ENCODE measurements at places on chromosomes 2 and 18.

GRCh38 chr18:57445488-57446319, 10.5 kb downstream of the ONECUT2 start:
- H3K27ac ChIP-seq: no peak overlapping the region
- peaks cover 78% of the 10 kb centered on the region for H3K27me3 ChIP-seq
- peaks cover 12% of the 10 kb centered on the region for H3K4me1 ChIP-seq
- no peak for DNase-seq
- no peak overlapping the region for H3K4me3 ChIP-seq
- no peaks in the 10 kb centered on the region for H3K36me3 ChIP-seq

GRCh38 chr2:64021578-64021977, 2.4 kb upstream of the VPS54 start:
- no peaks in the 10 kb centered on the region for H3K36me3 ChIP-seq
- peaks cover 57% of the 10 kb centered on the region for H3K4me1 ChIP-seq
- H3K27me3 ChIP-seq: no peaks in the 10 kb centered on the region
- no peak for DNase-seq
- H3K4me3 ChIP-seq: no peak overlapping the region

GRCh38 chr2:2896643-2897042, 481.0 kb downstream of the EIPR1 start:
- no peaks in the 10 kb centered on the region for H3K36me3 ChIP-seq
- H3K4me1 ChIP-seq: no peaks in the 10 kb centered on the region

- no peaks in the 10 kb centered on the region for H3K27me3 ChIP-seq
- H3K4me3 ChIP-seq: no peak overlapping the region
Observed at GRCh38 chr2:118374974-118375755, 286.9 kb downstream of the INSIG2 start.

- no peak overlapping the region for H3K4me3 ChIP-seq
- H3K4me1 ChIP-seq: no peaks in the 10 kb centered on the region
- H3K27me3 ChIP-seq: no peaks in the 10 kb centered on the region
- H3K27ac ChIP-seq: no peak overlapping the region
- no peak for DNase-seq
Observed at GRCh38 chr18:44556296-44556695, 124.4 kb upstream of the SETBP1 start.

GRCh38 chr2:197122821-197123220, 187.8 kb downstream of the ANKRD44 start:
- no peak for DNase-seq
- no peaks in the 10 kb centered on the region for H3K27me3 ChIP-seq
- no peaks in the 10 kb centered on the region for H3K4me1 ChIP-seq
- H3K27ac ChIP-seq: no peak overlapping the region
- H3K4me3 ChIP-seq: no peak overlapping the region
- H3K36me3 ChIP-seq: no peaks in the 10 kb centered on the region

GRCh38 chr2:190578158-190579057, 43.9 kb upstream of the NEMP2 start:
- H3K4me1 ChIP-seq: peaks cover 23% of the 10 kb centered on the region
- peak overlapping the region; percentile 85 for H3K27ac ChIP-seq
- peak; percentile 75 for DNase-seq
- no peaks in the 10 kb centered on the region for H3K27me3 ChIP-seq
- H3K4me3 ChIP-seq: no peak overlapping the region
- H3K36me3 ChIP-seq: no peaks in the 10 kb centered on the region

- no peak for DNase-seq
- H3K27ac ChIP-seq: peak overlapping the region; percentile 37
- H3K36me3 ChIP-seq: no peaks in the 10 kb centered on the region
- no peaks in the 10 kb centered on the region for H3K27me3 ChIP-seq
- peaks cover 4% of the 10 kb centered on the region for H3K4me1 ChIP-seq
Observed at GRCh38 chr2:43050866-43051265, 175.5 kb downstream of the ZFP36L2 start.

GRCh38 chr18:47677952-47678351, 252.5 kb downstream of the SMAD2 start:
- H3K4me1 ChIP-seq: no peaks in the 10 kb centered on the region
- no peaks in the 10 kb centered on the region for H3K36me3 ChIP-seq
- no peaks in the 10 kb centered on the region for H3K27me3 ChIP-seq
- H3K4me3 ChIP-seq: no peak overlapping the region
- H3K27ac ChIP-seq: no peak overlapping the region

- DNase-seq: no peak
- H3K27me3 ChIP-seq: no peaks in the 10 kb centered on the region
- H3K4me1 ChIP-seq: peaks cover 4% of the 10 kb centered on the region
- no peak overlapping the region for H3K4me3 ChIP-seq
- no peak overlapping the region for H3K27ac ChIP-seq
Observed at GRCh38 chr2:207483477-207483876, 46.3 kb upstream of the CREB1 start.

DNA sequence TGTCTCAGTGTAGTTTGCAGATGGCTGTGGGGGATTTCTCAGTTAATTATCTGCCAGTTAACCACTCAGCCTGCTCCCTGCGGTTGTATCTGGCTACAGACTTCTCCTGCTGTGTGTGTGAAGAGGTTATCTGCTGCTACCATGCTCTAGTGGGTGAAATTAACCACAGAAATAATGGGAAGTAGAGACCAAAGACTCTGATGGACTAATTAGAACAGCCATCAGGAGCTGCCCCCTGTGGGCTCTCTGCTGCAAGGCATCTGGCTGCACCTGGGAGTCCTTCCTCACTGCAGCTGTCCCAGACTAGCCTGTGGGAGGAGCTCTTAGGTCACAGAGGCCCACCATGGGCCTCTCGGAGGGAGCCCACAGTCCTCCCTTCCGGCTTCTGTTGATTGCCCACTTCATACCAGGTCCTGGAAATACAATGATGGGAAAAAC, 66.6 kb downstream of the CTIF start:
- H3K4me3 ChIP-seq: no peak overlapping the region
- no peak for DNase-seq
- H3K36me3 ChIP-seq: no peaks in the 10 kb centered on the region
- H3K27ac ChIP-seq: no peak overlapping the region
- H3K27me3 ChIP-seq: no peaks in the 10 kb centered on the region

GRCh38 chr2:60544954-60545560, 8.4 kb downstream of the BCL11A start:
- DNase-seq: no peak
- H3K36me3 ChIP-seq: no peaks in the 10 kb centered on the region
- no peak overlapping the region for H3K4me3 ChIP-seq
- peaks cover 36% of the 10 kb centered on the region for H3K4me1 ChIP-seq
- H3K27ac ChIP-seq: peak overlapping the region; percentile 87

DNA sequence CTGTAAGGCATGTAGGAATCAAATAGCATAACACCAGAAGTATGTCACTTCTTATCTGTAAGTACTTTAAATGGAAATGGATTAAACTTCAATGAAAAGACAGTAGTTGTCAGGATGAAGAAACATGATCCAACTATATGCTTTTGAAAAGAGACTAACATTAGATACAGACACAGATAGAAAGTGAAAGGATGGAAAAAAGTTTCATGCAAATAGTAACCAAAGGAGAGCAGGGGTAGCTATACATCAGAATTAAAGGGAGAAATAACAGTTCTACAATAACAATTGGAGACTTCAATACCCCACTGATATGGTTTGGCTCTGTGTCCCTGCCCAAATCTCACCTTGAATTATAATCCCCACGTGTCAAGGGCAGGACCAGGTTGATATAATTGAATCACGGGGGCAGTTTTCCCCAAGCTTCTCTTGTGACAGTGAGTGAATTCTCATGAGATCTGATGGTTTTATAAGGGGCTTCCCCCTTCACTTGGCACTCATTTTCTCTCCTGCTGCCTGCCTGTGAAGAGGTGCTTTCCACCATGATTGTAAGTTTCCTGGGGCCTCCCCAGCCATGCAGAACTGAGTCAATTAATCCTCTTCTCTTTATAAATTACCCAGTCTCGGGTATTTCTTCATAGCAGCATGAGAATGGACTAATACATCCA, 205.4 kb upstream of the CDH2 start:
- DNase-seq: no peak
- no peaks in the 10 kb centered on the region for H3K36me3 ChIP-seq
- H3K27ac ChIP-seq: no peak overlapping the region
- no peaks in the 10 kb centered on the region for H3K4me1 ChIP-seq
- H3K4me3 ChIP-seq: no peak overlapping the region

DNA sequence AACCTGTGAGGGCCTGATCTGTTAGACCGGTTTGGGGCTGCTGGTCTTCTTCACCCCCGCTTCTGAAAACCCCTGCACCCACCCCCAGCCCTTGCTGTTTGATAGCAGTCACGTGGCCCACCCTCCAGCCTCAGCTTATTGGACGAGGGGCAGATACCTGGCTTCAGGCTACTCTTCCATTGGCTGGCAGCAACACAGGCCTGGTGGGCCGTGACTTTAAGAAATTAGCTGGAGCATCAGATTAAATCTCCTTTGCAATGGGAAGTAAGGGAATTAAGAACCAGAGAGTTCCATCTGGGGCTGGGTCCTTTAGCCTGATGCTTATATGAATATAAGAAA, 107.3 kb downstream of the KLHL29 start:
- no peak overlapping the region for H3K27ac ChIP-seq
- DNase-seq: no peak
- H3K4me3 ChIP-seq: no peak overlapping the region
- no peaks in the 10 kb centered on the region for H3K27me3 ChIP-seq
- H3K4me1 ChIP-seq: no peaks in the 10 kb centered on the region

DNA sequence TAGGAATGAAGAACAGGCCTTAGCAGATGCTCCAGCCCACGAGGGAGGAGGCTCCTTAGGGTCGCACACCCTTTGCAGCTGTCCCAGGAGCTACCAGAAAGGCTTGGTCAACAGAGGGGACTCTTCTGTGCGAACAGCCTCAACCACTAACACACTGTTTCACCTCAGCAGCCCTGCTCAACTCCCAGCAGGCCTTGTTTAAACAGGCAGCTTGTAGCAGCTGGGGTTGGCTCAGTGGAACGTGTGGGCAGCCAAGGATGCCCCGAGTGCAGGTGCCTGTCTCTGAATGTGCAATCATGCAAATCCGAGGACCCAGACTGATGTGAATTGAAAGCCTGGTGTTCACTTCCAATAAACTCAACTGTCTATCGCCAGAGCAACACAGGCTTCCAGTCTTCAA, 88.7 kb upstream of the CXCR4 start:
- no peaks in the 10 kb centered on the region for H3K4me1 ChIP-seq
- H3K36me3 ChIP-seq: no peaks in the 10 kb centered on the region
- H3K27ac ChIP-seq: no peak overlapping the region
- no peak overlapping the region for H3K4me3 ChIP-seq

- H3K27ac ChIP-seq: no peak overlapping the region
- H3K36me3 ChIP-seq: no peaks in the 10 kb centered on the region
- H3K4me3 ChIP-seq: no peak overlapping the region
- no peaks in the 10 kb centered on the region for H3K4me1 ChIP-seq
- DNase-seq: no peak
- no peaks in the 10 kb centered on the region for H3K27me3 ChIP-seq
Observed at GRCh38 chr2:194383401-194383800, 1273.6 kb upstream of the SLC39A10 start.

DNA sequence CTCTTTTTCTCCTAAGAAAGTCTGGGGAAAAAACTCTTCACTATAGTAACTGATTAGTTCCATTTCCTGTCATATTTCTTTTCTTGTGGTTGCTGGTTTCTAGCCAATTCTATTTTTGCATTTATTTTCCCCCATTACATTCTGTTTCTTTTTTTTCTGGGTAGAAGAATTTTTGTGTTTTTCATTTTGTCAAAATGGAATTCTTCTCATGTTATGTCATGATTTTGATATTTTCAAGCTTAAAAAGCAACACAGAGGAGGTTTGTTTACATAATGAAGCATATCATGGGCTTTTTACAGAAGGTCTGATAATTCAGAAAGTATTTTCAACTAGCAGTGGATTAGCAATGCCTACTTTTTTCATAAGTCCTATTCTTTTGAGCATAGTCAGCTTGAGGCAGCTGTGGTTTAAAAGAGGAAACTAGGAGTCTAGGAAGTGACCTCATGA, 102.0 kb downstream of the MAP2 start:
- no peaks in the 10 kb centered on the region for H3K27me3 ChIP-seq
- H3K27ac ChIP-seq: peak overlapping the region; percentile 23
- no peak for DNase-seq
- H3K4me3 ChIP-seq: no peak overlapping the region
- H3K36me3 ChIP-seq: no peaks in the 10 kb centered on the region

GRCh38 chr2:238512247-238512867, 85.6 kb downstream of the ASB1 start:
- H3K27ac ChIP-seq: no peak overlapping the region
- H3K36me3 ChIP-seq: no peaks in the 10 kb centered on the region
- no peak overlapping the region for H3K4me3 ChIP-seq
- DNase-seq: no peak
- H3K27me3 ChIP-seq: peaks cover 9% of the 10 kb centered on the region
- H3K4me1 ChIP-seq: no peaks in the 10 kb centered on the region

GRCh38 chr2:190023860-190024259, 38.7 kb downstream of the MSTN start:
- no peaks in the 10 kb centered on the region for H3K4me1 ChIP-seq
- no peaks in the 10 kb centered on the region for H3K27me3 ChIP-seq
- H3K36me3 ChIP-seq: no peaks in the 10 kb centered on the region
- DNase-seq: no peak
- no peak overlapping the region for H3K4me3 ChIP-seq

- H3K36me3 ChIP-seq: no peaks in the 10 kb centered on the region
- H3K27ac ChIP-seq: no peak overlapping the region
- no peaks in the 10 kb centered on the region for H3K4me1 ChIP-seq
- H3K27me3 ChIP-seq: no peaks in the 10 kb centered on the region
Observed at GRCh38 chr18:34633368-34633767, 76.7 kb upstream of the DTNA start.

- H3K27ac ChIP-seq: peak within 1 kb of the TSS; percentile 85
- H3K4me3 ChIP-seq: peak within 1 kb of the TSS; percentile 45
- H3K36me3 ChIP-seq: no peaks in the 10 kb centered on the region
- peak; percentile 96 for DNase-seq
- peaks cover 8% of the 10 kb centered on the region for H3K4me1 ChIP-seq
Observed at GRCh38 chr2:183078464-183079138, at the start of gene DUSP19. Gene DUSP19 (plus strand): TSS chr2:183078747. CDS start chr2:183078934, 187 bp downstream.

DNA sequence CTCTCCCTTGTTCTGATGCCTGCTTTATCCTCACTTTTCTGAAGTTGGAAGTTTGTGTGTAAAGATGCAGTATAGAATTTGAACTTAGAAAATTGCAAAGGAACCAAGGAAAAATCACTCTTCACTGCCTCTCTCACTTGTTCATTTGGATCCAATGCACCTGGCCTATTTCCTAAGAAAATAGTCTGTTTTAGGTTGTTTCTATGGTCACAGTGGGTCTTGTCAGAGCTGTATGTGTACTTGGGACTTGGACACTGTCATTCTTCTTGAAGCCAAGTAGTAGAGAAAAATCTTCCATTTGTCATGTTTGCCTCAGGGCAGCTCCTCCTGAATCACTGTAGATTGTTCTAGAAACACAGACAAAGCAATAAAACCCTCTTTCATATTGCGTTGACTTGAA, 80.3 kb upstream of the SESTD1 start:
- H3K4me1 ChIP-seq: no peaks in the 10 kb centered on the region
- H3K27me3 ChIP-seq: no peaks in the 10 kb centered on the region
- peak overlapping the region; percentile 56 for H3K27ac ChIP-seq

Measured in transverse colon (tissue), 4 donors.